ENCODE measurements at places on chromosomes 11 and 22.
A peak's percentile ranks its signal among the peaks of the same experiment; 100 is the strongest.

DNA sequence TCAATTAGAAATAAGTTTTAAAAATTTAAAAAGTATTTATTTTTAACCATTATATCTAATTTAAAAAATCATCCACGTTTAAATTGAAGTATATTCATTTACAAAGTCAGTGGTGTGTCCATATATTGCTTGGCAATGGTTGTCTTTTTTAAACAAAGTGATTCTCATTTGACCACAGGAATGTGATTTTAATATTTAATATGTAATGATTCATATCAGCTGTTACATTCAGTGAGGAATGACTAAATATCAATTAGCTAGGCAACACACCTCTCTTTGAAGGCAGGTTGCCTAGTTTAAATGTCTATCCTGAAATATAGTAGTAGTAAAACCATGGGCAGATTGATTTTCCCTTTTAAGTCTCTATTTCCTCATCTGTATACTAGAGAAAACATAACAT, 392.2 kb upstream of the CCDC179 start:
- no peak for DNase-seq

GRCh38 chr11:10311802-10312201, 6.9 kb downstream of the ADM start:
- DNase-seq: no peak

- DNase-seq: no peak
Observed at GRCh38 chr11:112597286-112597790, 336.7 kb upstream of the PLET1 start.

DNA sequence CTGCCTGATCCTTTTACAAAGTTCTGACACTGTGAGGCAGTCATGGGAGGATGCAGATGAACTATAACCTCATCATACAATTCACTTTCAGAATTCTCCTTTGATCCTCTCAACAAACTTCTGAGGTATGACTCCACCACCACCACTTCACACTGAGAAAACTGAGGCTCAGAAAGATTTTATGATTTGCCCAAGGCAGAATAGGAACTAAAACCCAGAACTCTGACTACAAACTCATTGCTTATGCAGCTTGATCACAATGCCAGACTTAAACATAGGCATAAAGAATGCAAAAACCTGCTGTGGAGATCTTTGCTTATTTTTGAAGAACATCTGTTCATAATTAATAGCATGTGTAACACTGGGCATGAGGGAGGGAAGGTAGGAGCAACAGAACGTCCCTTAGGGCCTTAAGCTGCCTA, 20.4 kb downstream of the FAM168A start:
- DNase-seq: peak; percentile 31

- DNase-seq: no peak
Observed at GRCh38 chr11:24755260-24755839, 258.5 kb downstream of the LUZP2 start.

DNA sequence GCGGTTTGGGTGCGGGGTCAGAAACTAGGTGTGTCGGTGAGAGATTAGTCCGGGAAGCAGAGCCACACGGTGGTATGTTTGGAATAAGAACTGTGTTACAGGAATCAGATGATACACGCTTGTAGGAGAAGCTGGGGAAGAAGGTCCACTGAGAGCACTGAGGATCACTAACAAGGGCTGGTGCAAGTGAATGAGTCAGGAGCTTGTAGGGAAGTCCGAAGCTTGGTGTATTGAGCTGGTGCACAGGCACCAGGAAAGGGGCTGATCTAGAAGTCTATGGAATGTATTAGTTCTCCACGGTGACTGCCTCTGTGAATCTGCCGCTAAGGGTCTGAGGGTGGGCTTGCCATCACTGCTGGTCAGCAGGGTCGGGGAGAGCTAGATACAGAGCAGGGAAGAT, 18.8 kb upstream of the GRK3 start:
- no peak for DNase-seq

- no peak for DNase-seq
Observed at GRCh38 chr11:107563702-107564101, 1.8 kb downstream of the ALKBH8 start.

DNA sequence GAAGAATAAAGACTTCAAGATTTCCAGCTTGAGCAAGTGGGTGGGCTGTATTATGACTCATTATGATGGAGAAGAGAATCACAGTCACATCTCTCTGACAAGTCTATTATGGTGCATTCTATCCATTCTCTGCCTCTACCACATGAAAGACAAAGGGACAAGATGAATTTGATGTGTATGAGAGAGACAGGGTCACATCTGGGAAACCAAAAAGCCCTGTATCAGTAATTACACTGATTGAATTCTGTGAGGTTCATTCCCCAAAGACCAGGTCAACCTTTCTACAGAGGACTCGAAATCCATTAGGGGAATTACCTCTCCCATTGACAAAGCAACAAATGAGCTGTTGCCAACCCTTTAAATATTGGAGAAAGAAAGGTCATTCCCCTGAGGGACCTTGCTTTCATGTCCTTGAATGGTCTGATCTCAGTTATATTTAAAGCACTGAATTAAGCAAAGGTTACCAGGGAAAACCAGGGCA, 109.6 kb downstream of the USP35 start:
- DNase-seq: no peak

DNA sequence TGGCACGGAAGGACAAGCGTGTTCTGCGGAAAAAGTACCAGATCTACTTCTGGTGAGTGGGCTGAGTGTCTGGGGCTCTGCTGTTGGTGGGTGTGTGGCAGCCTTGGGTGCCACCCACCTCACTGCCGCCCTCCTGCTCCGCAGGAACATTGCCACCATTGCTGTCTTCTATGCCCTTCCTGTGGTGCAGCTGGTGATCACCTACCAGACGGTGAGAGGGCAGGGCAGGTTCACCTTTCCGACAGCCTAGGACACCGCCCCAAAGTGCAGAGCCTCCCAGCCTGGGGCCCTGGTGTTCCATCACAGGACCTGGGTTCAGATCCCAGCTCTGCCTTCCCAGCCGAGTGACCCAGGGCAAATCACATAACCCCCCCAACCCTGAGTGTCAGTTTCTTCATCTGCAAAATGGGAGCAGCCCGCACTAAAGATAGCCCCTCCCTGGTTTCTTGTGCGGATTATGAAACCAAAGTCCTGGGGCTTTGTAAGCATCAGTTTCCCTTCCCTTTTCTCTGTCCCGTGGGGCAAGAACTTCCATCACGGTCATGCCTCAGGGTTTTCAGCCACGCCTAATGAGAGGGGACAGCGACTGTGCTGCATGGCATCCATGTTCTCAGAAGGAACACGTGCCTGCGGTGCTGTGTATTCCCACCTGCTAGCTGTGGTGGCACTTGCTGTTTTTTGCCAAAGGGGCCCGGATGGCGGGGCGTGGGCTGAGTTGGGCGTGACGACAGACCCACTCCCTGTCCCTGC, 9.8 kb upstream of the TAGLN start:
- DNase-seq: no peak

GRCh38 chr22:24833881-24834495, 28.0 kb downstream of the SGSM1 start:
- DNase-seq: no peak

DNA sequence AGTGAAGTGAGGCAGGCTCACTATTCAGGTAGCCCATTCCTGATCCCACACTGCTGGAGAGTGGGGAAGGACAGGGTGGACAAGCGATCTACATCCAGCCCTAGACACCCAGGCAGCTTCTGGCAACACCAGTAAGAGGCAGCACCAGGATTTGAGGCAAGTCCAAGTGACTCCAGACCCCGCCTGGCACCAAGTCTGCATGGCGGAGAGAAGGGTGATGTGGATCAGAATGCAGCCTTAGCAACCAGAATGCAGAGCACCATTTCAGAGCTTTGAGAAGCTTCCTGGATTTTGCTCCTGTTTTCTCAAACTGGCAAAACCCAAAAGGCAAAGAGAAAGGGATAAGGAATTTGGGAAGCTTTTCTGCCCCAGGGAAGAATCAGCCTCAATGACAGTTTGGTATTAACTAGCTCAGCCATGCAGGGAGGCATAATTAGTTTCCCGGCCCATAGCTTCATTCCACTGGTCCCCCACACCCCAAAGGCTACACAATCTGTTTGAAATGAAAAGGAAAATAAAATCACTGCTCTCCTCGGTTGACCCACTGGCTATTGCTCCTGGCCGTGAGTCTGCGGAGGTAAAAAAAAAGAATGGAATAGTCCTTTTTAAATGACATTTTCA, 17.3 kb downstream of the GALNT18 start:
- no peak for DNase-seq

DNA sequence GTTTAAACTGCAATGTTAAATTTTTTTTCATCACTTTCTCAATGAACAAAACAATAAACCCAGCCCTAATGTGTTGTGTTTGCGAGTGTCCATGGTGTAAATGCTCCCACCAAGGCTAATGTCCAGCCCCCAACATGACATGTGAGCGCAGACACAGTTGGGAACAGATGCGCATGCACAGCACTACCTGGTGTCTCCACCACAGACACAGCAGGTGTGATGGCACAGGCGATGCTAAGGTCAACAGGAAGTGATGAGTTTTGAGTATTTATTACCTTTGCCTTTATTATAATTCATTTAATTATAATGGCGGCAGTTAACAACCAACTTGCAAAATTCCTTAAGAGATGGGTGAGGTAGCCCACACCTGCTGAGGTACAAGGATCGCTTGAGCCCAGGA, 42.9 kb downstream of the MICAL3 start:
- DNase-seq: no peak

- no peak for DNase-seq
Observed at GRCh38 chr22:21834869-21835268, 32.6 kb downstream of the MAPK1 start.

GRCh38 chr11:82830746-82831145, 69.5 kb downstream of the PRCP start:
- DNase-seq: no peak

- DNase-seq: no peak
Observed at GRCh38 chr22:39236321-39237317, 8.2 kb downstream of the PDGFB start.

GRCh38 chr22:23244690-23245044, 64.4 kb downstream of the BCR start:
- DNase-seq: no peak

GRCh38 chr11:117143390-117143789, 697 bp upstream of the PAFAH1B2 start:
- no peak for DNase-seq

DNA sequence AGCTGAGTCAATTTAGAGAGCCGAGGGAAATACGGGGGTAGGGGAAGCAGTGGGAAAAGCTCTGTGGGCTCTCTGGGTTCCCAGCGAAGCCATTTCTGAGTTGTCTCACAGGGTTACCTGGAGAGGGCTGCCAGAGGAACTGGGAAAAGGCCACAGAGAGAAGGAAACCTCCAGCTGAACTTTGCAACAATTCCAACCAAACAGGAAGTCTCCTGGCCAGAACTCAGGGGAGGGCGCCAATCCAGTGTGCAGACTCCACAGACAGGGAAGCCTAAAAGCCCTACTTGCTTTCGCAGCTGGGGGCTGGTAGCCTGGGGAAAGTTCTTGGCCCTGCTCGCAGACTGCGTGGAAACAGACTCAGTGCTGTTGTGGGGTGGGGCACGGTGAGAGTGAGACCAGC, 23.1 kb upstream of the GNAZ start:
- no peak for DNase-seq

DNA sequence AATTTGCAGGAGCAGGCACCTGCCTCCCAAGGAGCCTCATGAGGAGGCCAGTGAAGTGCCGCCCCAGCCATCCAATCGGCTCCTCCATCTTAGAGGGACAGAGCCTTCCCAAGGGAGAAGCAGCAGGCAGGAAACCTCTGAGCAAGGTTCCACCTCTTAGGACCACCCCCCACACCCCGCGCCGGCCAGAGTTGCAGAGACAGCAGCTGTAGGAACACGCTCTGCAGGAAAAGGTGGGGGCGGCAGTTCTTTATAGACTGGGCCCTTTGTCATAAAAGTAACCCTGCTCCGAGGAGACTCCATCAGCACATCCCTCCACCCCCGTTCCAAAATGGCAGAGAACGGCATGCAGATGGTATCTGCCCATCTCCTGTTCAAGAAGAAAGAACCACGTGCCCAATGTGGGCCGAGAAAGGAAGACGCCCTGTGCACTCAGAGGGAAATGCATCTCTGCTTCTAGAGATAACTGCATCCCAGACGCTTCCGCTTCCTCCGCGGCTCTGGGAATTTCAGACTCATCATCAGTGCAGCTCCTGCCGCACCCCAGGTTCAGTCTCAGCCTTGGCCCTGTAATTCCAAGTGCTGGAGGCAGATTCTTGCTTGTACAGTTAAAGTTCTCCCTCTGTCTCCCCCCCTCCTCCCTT, 98.5 kb downstream of the SPATA19 start:
- DNase-seq: no peak

DNA sequence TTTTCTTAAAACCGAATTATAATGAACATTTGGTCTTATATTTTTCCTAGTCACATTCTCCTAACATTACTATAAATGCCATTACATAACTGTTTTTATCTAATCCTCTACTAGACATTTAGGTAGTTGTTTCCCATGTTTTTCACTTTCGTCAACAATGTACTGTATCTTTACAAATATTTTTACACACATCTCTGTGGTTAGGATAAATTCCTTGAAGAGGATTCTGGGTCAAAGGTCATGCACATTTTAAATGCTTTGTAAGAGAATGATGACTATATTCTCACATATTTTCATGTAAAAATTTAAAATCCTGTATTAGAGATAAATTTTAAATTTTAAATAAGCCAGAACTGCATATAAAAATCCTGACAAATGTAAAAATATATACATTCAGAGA, 61.3 kb upstream of the CLNS1A start:
- DNase-seq: no peak

GRCh38 chr22:44188986-44189630, 8.4 kb downstream of the PARVG start:
- DNase-seq: no peak

DNA sequence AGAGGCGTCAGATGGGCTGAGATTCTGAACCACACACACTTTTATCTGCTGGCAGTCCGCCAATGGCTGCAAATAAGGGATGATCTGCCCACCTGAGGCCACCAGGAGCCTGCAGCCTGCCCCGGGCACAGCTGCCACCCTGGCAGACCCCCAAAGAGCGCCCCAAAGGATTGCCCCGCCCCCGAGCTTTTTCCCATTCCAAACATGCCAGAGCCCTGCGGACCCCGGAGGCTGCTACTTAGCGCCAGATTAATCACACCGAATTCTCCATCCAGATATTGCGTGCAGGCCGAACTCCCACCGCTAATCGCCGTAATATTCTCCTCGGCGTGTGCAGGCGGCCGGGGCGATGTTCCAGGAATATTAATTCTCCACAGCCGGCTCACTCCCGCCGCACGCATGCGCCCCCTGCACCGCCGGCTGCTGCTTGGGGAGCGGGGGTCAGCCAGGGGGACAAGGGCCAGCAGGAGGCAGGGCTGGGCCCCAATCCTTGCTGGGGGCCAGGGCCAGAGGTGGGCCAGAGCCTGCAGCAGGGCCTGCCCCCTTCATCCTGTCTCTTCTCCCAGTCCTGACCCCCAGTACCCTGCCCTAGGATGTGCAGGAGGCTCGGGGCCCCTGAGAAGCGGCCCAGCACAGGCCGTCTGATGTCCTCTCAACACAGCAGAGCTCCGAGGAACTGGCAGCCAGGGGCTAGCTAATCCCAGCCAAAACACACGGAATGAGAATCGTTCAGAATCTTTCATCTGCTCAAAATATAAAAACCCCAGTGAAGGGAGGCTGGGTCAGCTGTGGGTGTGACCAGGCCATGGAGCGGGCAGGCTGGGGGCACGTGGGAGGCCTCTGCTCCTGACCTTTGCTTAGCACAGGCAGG, 19.5 kb upstream of the TCF20 start:
- DNase-seq: no peak

- DNase-seq: no peak
Observed at GRCh38 chr22:28629420-28630176, 50.0 kb downstream of the TTC28 start.

- DNase-seq: no peak
Observed at GRCh38 chr11:15213471-15214231, 98.9 kb downstream of the INSC start.

GRCh38 chr11:88739524-88739923, 326.3 kb downstream of the GRM5 start:
- DNase-seq: no peak
